Non-pigmented ciliary epithelial cell (primary cell): ENCODE measurements at places on chromosomes 2 and 18.

DNA sequence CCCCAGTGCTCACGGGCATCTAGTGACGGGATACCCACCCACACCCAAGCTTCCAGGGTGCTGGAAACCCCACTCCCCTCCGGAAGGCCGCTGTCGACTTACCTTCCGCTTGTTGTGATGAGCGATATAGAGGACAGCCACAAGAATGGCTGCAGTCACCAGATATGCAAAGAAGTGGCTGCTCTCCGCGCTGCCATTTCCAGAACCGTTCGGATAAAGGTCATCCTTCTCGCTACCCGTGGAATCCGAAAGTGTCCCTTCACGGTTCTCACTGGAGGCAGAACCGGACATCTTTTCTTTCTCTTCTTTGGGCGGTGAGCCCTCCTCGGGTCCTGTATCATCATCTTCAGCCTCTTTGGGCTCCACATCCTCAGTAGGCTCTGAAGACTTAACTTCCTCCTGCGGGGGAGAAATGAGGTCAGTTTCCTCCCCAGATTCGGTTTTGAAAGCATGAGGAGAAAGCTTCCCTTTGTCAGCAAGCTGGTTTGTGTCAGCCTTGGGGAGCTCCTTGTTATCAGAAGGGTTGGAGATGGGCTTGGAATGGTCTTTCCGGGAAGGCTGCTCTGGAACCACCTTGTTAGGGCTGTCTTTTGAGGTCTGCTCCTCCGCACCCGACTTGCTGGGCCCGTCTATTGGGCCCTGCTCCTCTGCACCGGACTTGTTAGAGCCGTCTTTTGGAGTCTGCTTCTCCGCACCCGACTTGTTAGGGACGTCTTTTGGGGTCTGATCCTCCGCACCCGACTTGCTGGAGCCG, 1.2 kb downstream of the TGOLN2 start:
- DNase-seq, result no peak

GRCh38 chr2:100960688-100961087, 41.4 kb upstream of the RPL31 start:
- no peak for DNase-seq

GRCh38 chr2:46521215-46521683, 41.9 kb downstream of the TMEM247 start:
- no peak for DNase-seq

DNA sequence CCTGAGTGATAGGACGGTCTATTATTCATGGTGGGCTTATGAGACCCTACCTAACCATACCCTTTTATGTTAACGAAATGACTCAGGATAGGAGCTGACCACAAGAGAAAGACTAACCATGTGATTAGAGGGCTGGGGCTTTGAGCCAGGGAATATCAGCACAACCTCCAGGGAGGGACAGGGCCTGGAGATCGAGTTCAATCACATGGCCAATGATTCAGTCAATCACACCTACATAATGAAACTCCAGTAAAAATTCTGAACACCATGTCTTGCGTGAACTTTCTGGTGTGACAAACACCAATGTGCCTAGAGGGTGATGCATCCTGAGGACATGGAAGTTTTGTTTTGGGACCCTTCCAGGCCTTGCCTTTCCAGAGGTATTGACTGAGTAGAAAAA, 2.2 kb upstream of the TEX51 start:
- no peak for DNase-seq

DNA sequence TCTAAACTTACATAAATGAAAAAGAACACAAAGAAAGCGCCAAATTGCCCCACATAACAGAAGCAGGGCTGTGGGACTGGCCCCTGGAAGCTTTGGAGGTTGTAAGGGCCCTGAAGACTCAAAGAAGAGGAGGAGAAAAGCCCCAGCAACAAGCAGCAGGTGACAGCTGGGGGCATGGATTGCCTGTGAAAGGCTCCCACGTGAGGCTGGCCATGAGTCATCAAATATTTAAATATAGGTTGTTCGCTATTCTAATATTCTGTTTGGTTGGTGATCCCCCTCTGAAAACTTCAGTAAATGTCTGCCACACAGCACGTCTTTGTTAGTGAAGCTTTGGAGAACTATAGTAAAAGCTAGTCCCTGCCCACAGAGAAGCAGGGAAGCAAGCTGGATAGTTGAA, 132.4 kb downstream of the MREG start:
- no peak for DNase-seq

- DNase-seq, result no peak
Measured at GRCh38 chr18:55839343-55839742, 251.4 kb upstream of the TCF4 start.

DNA sequence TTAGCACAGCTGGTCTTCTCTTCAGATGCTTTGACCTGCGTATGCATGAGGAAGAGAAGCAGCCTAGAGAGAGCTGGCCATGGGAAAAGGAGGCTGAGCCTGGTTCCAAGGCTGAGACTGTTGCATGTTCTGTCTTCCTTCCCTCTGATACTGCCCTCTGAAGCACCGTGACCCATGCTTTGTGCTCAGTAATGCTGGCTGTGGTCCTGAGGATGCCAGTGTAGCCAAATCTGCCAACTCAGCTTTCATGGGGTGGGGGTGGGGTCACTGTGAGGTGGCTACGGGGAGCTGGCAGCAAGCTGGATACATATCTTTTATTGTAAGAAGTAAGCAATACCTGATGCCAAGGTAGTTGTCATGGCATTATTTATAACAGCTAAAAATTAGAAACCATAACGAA, 41.5 kb downstream of the EPAS1 start:
- no peak for DNase-seq

GRCh38 chr2:240597054-240597418, 10.5 kb downstream of the CAPN10 start:
- DNase-seq, result no peak

GRCh38 chr18:76459312-76459686, 35.7 kb downstream of the ZNF516 start:
- no peak for DNase-seq

DNA sequence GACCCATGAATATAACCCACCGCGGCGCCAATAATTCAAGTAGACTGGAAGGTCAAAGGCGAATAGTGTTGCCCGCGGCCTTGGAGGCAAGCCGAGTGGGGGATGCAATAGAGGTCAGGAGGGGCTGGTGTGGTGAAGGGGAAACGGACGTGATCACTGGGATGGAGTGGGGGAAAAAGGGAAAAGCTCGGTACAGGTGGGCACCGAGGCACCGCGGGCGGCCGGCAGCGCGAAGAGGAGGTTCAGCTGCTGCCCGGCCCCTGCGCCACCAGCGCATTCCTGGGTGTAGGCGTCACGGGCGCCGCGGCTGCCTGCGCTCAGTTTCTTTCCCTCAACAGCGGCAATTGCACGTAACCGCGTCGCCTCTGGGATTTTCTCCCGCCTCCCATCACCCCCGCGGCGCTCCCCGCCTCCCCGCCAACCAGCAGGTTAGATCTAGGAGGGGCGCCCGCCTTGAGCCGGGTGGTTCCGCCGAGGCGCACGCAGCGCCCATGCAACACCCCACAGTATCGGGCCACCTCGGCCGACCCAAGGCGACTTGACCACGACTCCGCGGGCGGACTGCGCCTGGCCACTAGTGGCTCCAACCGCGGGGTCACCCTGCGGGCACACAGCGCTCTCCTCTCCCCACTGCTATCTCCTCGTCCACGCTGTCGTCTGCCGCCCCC, 1.5 kb downstream of the RND3 start:
- no peak for DNase-seq

DNA sequence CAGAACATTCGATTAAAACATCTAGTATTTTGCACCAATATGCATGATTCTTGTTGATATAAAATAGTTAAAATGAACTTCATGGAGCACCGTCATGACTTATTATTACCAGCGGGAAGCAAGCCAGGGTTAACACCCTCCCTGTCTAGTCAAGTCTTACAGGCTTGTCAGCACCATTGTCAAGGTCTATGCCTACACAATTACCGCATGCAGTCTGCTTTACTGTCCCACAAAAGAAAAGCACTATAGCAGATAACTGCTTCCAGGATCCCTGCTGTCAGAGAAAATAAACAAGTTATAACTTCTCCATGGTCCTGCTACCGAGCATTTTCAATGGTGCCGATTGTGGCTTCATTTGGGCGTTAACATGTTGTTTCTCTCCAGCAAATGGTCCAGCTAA, 968.0 kb upstream of the FAM98A start:
- no peak for DNase-seq
